ENCODE measurements at places on chromosomes 1 and 21.

GRCh38 chr1:7703321-7704213 is 67.5 kb upstream of the VAMP3 start:
- no peak for DNase-seq

GRCh38 chr1:107840725-107841124 is 124.3 kb downstream of the VAV3 start:
- no peak for DNase-seq

GRCh38 chr1:224274970-224275626 is 54.9 kb downstream of the NVL start:
- DNase-seq: no peak

GRCh38 chr1:239987103-239987745 is 104.5 kb upstream of the FMN2 start:
- DNase-seq: peak; percentile 67

- DNase-seq: no peak
Observed at GRCh38 chr1:24483441-24483840, 19.2 kb upstream of the RCAN3 start.

GRCh38 chr1:178768423-178768822 is 43.4 kb downstream of the RALGPS2 start:
- DNase-seq: no peak

Measured in brain microvascular endothelial cell (primary cell).